Activated CD4-positive, alpha-beta T cell treated with anti-CD3 and anti-CD28 coated beads, Interleukin-10, Interleukin-2, amounts not matched to agents 100 ng/mL and 50 ng/mL, durations not matched to agents 16 hours and 8 hours (primary cell): ENCODE measurements at places on chromosomes 3 and 15.

DNA sequence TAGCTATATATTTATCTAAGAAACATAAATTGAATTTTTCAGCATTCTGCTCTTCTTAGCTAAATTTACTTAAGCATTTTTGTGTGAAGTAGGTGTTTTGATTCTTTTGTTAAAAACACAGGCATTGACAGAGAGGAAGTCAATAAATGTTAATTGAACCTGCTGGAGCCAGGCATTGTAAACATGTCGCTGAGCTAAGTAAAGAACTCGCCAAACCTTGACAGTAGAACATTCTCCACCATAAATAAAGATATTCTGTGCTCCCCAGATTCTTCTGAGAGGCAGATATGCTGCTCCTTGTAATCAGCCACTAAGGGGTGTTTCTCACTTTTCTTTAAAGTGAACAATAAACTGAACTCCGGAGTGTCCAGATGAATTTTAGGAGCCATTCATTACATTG lies 38.4 kb downstream of the SYNM start:
- DNase-seq: no peak

DNA sequence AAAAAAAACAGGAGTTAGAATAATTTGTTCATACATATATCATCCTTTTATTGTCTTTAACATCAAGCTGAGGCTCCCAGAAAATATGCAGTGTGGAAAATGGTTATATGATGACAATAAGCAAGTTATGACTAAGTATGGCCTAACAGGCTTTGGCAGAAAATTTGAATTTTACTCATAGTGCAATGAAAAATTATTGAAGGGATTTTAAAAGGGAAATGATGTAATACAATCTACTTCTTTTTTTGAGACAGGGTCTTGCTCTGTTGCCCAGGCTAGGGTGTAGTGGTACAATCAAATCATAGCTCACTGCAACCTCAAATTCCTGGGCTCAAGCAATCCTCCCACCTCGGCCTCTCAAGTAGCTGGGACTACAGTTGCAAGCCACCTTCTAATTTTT lies 78.7 kb downstream of the FAIM start:
- peak; percentile 57 for DNase-seq

DNA sequence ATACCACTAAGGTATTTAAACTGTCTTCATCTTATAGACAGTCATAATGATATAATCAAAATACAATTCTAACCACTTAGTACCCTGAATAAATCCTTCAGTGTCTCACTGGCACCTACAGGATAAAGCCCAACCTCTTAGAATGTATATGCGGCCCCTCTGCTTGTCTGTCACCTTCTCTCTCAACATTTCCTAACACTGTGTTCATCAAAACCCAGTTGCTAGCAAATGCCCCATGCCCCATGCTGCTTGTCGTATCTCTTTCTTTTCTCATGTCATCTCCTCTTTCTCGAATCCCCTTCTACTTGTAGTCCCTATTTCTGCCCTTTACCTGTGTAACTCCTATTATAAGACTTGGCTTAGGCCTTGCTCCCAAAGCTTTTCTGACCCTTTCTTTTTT lies 24.6 kb upstream of the PLSCR4 start:
- no peak for DNase-seq

DNA sequence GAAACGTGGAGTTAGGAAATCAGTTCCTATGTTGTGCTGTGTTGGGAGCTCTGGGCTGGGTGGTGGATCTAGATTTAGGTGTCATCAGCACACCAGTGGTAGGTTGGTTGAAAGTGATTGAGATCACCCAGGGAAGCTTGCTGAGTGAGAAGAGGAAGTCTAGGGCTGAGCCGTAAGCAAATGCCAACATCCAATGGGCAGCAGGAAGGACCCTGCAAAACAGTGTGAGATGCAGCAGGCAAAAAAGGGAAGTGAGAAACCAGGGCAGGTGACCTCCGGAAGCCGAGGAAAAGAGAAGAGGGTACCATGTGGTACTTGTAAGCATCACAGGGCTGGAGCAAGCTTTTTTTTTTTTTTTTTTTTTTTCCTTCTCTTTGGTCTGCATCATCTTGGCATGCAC lies 15.9 kb upstream of the COPG1 start:
- DNase-seq: peak; percentile 38

GRCh38 chr3:177358977-177359592 lies 161.8 kb upstream of the TBL1XR1 start:
- peak; percentile 60 for DNase-seq

DNA sequence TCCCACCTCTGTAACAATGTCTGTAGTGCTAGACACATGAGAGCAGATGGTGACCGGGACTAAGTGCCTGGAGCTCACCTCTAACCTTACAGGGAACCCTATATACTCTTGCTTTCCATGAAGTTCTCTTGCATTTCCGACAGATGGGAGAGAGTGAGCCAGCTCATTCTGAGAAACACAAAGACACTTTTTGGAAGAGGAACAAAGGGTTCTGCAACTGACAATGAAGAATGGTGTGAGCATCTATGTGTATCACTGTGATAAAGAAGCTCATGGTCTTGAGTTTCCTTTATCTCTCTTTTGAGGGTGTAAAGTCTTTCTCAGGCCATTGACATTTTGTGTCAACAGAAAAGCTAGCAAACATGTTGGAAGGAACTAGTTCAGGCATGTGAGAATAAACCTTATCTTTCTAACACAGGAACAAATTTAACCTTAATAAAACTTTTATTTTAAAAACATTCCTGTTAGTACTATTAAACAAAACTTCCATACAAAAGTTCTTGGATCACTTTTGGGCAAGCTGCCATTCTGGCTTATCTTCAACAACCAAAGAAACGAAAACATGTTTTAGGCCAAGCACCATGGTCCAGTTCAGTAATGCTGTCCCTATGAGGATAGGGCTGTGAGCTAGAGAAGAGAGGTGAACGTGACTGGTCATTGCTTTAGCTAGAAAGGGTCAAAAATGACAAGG lies 142.7 kb downstream of the THRB start:
- DNase-seq: no peak

DNA sequence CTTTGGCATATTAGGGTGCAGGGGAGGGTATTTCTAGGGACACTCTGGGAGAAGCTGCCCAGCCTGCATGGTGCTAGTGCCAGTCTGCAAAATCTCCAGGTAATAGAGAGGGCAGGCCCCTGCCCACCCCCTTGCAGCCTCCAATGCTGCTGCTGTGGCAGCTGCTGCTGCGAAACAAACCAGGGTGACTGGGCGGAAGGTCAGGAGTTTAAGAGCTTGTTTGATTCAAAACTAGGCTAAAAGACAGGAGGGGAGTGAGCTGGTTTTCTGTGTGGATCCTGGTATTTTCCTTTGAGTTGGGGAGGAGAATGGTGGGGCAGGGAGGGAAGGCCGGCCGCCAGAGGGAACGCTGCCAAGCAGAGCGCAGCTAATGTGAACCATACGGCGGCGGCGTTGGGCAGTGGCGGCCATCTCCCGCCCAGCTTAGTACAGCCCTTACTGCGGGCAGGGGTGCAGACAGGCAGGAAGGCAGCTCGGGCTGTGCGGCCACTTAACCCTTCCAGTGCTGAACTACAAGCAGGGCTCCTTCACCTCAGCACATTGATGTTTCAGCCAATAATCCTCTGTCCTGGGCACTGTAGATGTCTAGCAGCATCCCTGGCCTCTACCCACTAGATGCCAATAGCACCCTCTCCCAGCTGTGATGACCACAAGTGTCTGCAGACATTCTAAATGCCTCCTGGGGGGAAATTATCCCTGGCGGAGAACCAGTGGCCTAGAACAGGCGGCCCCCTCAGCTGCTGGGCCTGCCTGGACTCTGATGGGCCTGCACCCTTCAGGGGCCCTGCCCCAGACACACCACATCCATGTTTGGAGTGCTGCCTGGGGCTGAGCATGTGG lies 125.7 kb downstream of the EEFSEC start:
- DNase-seq: no peak

DNA sequence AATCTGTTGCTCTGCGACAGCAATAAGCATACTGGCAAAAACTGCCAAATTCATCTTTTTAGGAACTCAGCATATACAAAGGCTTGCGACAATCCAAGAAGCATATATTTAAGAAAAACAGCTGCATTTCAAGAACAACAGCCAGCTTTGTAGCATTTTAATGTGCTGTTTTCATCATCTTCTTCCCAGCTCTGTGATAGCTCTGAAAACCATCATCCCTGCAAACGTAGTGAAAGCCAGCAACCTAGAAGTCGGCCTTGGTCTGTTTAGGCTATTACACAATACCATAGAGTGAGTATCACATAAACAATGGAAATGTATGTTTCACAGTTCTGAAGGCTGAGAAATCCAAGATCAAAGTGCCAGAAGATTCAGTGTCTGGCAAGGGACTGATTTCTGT lies 187.5 kb downstream of the NAALADL2 start:
- DNase-seq: no peak

GRCh38 chr3:65252266-65252665 lies 564.5 kb upstream of the ADAMTS9 start:
- DNase-seq: no peak

DNA sequence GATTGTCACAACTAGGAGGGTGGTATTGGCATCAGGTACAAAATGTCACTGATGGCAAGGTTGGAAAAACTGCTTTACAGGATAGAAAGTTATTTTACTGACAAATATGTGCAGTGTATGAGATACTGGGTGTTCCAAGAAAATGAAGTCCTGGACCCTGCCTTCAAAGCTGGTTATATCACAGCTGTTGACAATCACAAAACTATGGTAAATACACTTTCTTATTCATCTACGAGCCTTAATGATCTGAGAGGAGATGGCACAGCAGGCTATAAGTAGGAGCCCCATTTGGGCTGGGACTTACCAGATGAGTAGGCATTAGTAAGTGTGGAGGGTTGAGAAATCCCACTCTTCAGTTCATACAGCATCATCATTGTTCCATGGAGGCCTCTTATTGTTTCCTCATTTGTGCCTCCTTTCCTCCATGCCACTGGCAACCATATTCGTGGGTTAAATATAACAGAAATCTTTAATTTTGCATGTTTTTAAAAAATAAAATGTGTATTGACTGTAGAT lies 66.9 kb downstream of the CMTM8 start:
- DNase-seq: no peak

- no peak for DNase-seq
Observed at GRCh38 chr15:69484837-69485236, 32.2 kb downstream of the RPLP1 start.
